ENCODE measurements at places on chromosomes 3 and 15. TPM values are rescaled to one million over a fixed set of nuclear protein-coding genes. Genes with fewer than 3 reads are reported as not detected.

The SHC4 gene
- not detected for total RNA-seq

DNA sequence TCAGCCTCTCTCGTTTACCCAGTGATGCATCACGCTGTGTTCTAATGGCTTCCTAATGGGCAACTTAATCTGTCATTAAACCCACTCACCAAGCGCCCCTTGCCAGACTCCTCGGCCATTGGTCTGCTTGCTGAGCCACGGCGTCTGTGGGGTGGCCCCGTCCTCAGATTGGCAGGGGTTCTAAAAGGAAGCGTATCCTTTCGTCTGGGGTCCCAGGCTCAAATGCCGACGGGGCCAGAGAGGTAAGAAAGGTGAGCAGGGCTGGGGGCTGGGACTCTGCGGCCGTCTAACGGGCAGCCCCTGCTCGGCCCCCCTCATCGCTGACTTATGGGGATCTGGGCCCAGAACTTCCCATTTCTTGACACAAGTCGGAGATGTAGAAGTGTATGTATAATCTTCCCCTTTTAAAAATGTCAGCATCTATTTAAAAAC is 315.1 kb upstream of the PROK2 start:
- peak; percentile 44 for DNase-seq

The FSTL1 gene
- total RNA-seq = 356 TPM

The GOLGA8T gene
- not detected for total RNA-seq

DNA sequence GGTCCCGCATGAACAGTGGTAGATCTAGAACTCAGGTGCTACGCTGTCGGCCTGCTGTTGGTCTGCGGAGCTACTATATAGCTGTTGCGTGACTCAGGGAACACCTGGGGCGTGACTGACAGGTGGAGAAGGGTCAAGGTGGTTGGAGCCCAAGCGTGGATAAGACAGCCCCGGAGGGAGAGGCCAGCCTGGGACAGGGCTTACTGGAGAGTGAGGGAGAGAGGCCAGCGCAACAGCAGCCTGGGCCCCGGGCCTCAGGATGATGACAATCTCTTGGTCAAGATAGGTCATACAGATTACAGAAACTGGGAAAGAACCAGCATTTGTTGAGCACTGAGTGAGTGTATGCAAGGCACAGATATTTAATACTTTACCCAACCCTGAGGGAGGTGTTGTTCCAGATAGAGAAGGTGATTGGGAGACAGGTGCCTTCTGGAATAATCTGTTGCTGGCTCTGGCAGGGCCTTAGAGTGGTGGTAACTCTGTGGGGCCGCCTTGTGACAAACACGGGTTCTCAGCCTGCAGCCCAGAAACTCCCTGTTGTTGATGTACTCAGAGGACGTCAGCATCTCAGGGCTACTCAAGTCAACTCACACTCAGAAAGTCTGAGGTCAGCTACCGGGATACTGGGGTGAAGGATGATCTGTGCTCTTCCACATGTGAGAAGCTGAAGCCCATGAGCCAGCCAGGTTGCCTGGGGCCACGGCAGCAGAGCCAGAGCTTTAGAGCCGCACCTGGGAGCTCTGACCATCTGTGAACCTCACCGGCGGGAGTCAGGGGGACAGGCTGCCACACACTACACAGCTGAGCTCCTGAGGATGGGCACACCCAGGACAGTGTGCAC is 265.4 kb upstream of the HES1 start:
- no peak for DNase-seq

DNA sequence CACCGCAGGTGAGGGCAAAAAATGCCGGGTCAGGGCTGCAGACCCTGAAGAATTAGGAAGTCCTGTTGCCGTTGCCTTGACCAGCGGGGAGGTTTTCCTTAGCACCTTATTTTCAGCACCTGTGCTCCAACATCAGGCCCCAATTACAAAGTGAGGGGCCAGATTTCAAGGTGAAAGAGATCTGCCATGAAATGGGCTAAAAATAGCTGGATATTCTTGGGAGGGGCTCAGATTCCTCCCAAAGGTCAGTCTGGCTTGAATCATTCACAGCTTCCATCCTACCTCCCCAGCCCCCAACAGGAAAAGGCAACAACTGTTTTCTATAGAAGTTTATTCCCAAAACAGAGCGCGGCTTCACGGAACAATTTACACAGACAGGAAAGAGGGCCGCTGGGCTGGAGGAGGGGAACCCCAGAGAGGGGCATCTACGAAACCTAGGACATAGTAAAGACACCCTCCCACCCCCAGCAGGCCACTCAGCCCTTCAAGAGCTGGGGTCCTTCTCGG is 941 bp upstream of the SLC26A6 start:
- DNase-seq = no peak

The EOMES gene
- not detected for total RNA-seq

DNA sequence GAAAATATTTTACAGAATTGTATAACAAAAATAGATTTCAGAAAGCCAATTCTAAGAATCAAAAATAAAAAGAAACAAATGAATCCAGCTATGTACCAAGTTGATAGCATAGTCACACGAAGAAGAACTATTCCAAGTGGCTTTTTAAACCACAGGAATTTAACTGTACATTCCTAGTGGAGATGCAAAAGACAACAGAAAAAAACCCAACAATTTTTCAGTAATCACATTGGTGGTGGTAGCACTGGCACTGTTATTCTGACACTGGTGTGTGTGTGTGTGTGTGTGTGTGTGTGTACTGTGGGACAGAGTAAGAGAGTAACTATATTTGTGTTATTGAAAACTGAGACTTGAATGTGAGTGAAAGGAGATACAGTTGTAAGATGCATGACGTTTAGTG is 9.1 kb downstream of the BFSP2 start:
- no peak for DNase-seq

DNA sequence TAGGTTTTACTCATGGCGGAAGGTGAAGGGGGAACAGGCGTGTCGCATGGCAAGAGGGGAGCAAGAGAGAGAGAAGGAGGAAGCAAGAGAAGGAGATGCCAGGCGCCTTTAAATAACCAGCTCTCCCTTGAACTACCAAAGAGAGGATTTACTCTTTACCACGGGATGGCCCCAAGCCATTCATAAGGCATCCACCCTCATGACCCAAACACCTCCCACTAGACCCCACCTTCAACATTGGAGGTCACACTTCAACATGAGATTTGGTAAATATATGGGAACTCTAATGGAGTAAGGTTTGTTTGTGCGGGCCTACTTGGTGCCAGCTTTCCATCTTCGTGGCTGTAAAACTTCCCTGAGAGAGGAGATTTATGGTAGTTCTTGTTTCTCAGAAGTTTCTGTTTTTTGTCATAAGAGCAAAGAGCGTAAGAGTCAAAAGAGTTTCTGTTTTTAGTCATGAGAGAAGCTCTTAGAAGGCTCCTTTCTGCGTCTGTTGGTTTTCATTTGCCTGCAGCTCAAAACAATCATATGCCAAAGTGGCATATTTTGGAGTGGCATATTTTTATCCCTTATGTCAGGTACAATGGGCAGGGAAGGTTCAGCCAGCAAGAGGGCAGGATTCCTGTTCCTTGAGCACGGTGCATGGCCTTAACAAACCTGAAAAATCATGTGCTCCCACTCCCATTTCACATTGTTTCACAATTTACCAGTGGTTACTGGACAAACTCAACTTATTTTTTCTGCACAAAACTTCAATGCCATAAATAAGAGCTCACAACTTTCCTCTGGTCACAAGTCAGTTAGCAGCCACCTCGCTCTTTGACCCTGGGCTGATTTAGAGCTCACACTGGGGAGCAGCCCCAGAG is 12.5 kb downstream of the PML start:
- DNase-seq = peak; percentile 47

The PLSCR5 gene
- total RNA-seq = not detected

GRCh38 chr15:70259028-70259424 is 161.3 kb upstream of the TLE3 start:
- no peak for DNase-seq

The PRSS50 gene
- not detected for total RNA-seq

The CCNDBP1 gene
- total RNA-seq = 44.4 TPM

- DNase-seq = peak; percentile 59
Observed at GRCh38 chr3:136250903-136251460, 842 bp downstream of the PCCB start.

The SERPINI2 gene
- total RNA-seq = not detected

The REC114 gene
- not detected for total RNA-seq

GRCh38 chr3:72744330-72744729 is 103.9 kb downstream of the SHQ1 start:
- DNase-seq = no peak

GRCh38 chr3:188133646-188134045 is 20.3 kb upstream of the LPP start:
- no peak for DNase-seq

The USP8 gene
- 75.9 TPM for total RNA-seq

The CCDC54 gene
- not detected for total RNA-seq

Data from uterus (tissue), 4 donors.